Suprapubic skin (tissue), 4 donors: ENCODE measurements at places on chromosomes 12 and 14. TPM values are rescaled to one million over a fixed set of nuclear protein-coding genes. Genes with fewer than 3 reads are reported as not detected.

- no peak for DNase-seq
Measured at GRCh38 chr12:10405294-10405693, 4.3 kb downstream of the KLRC4 start.

GRCh38 chr12:8033153-8034044 is 883 bp downstream of the FOXJ2 start:
- no peak for DNase-seq

GRCh38 chr12:45282411-45282810 is 66.5 kb downstream of the ANO6 start:
- no peak for DNase-seq

GRCh38 chr14:99936056-99936455 is 129.2 kb upstream of the EVL start:
- DNase-seq: no peak

DNA sequence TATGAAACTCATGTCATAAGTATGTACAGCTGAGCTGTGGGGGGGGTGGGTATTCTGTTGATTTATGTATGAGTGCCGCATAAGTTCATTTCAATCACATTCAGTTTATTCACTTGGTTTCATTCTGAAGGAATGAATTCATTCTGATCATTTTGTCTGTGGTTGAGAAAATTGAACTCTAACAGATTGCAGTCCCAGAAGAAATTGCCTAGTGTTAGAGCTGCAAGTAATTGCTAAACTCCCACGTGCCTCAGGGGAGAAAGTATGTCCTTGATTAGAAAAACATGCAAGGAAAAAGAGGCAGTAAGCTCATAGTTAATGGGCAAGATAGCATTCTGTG is 442.4 kb upstream of the MGAT4C start:
- DNase-seq: no peak

DNA sequence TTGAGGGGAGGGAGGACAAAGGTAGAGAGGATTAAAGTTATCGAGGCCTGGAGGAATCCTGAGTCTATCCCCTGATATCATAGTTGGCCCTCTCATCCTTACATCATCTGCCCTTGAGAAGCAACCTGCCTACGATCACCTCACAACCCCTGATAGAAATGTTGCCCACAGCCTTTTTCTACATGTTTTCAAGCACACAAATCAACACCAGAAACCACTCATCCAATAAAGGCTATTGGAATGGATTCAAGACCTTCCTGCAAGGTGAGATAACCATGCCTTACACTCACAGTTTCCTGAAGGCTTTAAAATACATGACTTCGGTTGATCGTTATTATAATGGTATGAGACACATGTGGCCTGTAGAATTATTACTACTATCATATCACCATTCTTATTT is 175.7 kb upstream of the EGLN3 start:
- no peak for DNase-seq

The SLC38A1 gene
- total RNA-seq: 102 TPM
